ENCODE measurements at places on chromosomes 7 and 10.

DNA sequence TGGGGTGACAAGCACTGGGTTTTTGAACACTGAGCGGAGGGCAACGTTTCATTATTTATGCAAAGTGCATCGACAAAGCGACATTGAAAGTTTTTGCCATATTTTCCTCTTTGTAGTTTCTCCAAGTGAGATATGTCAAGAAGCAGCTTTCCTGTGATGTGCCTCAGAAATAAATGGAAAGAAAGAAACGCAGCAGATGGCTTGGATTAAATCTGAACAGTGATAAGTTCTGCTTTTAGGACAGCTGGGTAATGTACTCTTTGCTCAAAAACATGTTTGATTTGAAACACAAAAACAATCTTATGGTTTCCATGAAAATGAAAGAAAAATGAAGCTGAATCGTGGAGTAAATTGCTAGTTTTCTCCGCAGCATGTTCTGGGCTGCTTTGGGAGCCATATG is 166.3 kb downstream of the PTPRN2 start:
- DNase-seq, result no peak

- no peak for DNase-seq
Measured at GRCh38 chr10:81135851-81136250, 598.1 kb downstream of the SH2D4B start.

- no peak for DNase-seq
Measured at GRCh38 chr7:6286486-6286885, 14.1 kb upstream of the CYTH3 start.

DNA sequence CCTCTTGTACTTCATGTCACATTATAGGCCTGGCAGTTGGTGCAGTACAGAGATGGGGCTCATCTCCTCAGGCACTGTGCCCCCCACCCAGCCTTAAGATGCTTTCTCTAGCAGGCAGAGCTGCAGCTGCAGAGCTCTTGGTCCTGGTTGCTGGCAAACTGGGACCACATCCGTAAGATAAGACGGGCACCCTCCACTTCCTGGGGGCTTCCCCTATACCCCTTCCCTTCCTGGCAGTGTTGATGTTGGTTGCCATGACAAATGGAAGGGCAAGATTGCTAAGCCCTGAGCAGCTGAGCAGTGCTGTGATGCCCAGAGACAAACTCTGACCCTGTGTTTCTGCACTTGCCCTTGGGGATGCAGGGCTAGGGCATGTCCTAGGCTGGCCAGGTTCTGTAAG is 103.4 kb upstream of the ANLN start:
- no peak for DNase-seq

DNA sequence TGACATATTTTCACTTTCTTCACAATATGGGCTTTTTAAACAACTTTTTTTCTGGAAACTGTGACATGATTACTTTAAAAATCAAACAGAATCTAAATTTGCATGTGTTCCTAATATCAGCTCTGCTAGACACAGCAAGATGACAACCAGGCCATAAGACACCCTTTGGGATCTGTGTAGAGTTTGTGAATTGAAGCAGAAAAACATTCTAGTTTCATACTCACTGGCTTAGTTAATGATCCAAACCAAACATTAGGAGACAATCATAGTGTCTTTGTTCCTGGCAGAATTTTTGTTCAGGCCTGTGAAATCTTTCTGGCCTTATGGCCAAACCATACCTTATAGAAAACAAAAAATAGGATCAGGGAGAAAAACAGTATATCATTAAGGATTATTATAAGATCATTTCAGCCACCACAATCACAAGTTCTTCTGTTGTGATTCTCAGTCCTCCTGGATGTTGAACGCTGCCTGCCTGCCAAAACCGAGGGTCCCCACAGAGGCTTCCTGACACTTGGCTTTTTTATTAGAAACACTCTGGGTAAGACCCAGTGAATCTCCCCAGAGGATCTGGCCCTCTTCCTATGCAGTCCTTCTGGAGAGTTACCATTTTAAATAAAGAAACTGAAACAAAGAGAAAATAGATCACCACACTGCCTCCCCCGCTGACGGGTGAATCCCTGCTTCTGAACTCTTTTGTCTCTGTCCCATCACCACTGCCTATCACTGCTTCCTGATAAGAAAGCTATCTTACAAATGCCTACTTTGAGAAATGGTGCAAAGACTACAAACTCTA is 79.2 kb upstream of the PPP1R3C start:
- no peak for DNase-seq

- DNase-seq, result no peak
Measured at GRCh38 chr7:30232391-30232790, 52.0 kb upstream of the ZNRF2 start.

DNA sequence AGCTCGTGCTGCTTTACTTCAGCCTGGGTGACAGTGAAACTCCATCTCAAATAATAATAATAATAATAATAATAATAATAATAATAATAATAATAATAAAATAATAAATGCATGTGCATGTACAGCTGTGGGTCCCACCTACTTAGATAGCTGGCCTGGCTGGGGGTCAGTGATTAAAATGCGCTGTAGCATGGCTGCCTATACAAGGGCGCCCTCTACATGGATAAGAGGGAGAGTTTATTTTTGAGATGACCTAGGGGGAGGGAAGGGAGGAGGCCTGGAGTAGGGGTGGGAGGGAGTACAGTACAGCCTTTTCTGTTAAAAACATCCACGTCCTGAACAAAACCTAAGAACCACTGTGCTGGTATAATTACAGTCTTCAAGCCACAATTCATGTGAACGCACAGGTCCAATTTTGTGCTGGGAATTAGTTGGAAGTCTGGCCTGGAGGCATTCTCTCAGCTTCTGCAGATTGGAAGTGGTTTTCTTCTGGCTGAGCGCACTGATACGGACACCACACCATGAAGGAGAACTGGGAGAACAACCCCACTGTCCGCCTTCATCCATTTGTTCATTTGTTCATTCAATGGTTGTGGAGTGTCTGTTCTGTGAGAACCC is 146.5 kb downstream of the TMEM178B start:
- DNase-seq, result no peak

GRCh38 chr10:48232717-48233447 is 41.6 kb downstream of the FRMPD2 start:
- no peak for DNase-seq

- DNase-seq, result no peak
Measured at GRCh38 chr7:30453921-30454320, 24.7 kb downstream of the NOD1 start.

- no peak for DNase-seq
Measured at GRCh38 chr7:91945476-91945875, 4.8 kb downstream of the AKAP9 start.

- DNase-seq, result no peak
Measured at GRCh38 chr7:116071629-116072028, 41.1 kb upstream of the TFEC start.

DNA sequence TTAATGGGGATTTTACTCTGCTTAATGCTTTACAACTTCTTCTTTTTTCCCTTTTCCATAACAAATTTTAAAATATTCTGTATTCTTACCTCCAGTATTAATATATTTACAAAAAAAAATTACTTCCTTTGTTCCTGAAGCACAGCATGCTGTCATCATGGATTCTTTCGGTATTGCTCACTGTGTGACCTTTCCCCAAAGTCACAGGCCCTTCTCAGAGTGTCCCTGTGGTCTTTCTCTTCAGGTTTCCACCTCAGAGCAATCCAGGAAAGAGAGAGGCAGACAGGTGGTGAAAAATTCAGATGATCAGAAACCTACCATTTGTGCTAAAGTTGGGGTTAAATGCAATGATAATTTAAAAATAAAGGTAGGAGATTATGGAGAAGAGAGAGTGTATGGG is 13.0 kb downstream of the AOAH start:
- DNase-seq, result no peak

GRCh38 chr10:5155951-5156350 is 29.0 kb downstream of the AKR1C8 start:
- no peak for DNase-seq

GRCh38 chr10:124939290-124939689 is 2.6 kb upstream of the ZRANB1 start:
- no peak for DNase-seq

DNA sequence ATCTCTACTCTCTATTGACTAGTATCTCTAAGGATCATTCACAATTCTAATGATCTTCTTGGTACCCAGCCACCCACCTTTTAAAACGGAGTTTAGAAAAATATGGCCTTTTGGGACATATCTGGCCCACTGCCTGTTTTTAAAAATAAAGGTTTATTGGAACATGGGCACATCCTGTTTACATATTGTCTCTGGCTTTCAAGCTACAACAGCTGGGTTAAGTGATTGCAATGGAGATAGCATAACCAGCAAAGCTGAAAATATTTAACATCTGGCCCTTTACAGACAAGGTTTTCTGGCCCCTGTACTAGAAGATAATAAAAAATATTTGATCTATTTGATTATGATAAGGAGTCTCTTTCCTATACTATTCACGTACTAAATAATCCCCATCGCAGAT is 232.4 kb upstream of the RHOBTB1 start:
- DNase-seq, result no peak

DNA sequence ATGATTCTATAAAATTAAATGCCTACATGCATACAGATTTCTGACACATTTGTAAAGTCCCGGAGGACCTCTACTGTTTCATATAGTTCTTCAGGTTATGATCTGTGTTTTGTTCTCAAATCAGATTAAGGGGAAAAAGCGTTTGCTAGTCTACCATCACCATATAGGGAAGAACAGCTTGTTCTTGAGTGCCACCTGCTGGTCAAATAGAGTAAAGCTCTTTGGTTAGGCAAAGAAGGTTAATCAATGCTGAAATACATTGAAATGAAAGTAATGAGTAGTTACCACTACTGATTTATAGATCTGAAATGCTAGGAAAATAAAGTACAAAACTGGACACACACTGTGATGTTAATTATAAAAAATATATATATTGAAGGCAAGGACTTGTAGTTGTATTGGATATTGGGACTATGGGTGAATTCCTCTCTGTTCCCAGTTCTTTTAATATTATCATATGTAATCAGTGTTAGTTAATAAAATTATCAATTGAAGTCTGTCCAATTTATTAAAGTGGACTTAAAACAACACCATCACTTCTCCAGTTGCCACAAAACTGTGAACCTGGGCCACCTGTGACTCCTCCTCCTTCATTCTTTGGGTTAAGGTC is 72.6 kb upstream of the PDLIM1 start:
- DNase-seq, result peak; percentile 7

DNA sequence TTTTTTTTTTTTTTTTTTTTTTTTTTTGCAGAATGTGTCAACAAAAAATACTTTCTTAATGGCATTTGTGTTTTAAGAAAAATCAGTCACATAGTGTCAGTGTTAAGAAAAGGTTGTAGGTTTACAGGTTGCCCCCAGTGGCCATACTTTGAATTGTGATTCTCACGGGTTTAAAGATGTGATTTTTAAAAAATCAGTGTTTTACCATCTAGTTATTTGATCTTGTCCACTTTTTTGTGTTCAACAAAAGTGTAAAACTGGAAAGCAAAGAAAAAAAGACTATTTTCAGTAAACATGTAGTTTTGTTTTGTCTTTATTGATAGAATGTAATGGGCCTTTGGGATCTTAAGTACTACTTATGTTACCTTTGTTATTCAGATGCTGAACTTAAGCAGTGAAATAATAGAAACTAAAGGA is 25.7 kb downstream of the SUV39H2 start:
- no peak for DNase-seq

DNA sequence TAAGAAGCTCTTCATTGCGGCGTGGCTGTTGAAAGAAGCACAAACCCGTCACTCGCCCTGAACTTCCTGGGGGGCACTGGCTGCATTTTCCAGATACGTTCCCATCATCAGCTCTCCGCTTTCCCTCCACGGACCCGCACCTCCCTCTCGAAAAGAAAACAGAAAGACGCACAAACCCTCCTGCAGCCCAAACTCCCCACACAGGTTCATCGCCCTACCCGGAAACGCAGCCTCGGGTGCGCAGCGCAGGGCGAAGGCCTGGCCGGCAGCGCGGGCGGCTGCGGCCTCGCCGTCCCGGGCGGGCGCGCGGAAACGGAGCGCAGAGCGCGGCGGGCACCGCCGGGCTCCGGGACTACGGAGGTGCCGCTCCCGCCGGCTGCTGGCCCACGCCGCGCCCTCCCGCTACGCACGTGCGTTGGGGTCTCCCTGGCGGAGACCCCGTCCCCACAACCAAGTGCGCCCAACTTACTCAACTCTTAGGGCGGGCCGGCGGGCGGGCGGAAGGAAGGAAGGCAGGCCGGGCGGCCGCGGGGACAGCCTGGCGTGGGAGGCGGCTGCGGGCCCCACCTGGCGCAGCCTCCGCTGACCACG is 822 bp downstream of the ZNF800 start:
- peak; percentile 18 for DNase-seq

DNA sequence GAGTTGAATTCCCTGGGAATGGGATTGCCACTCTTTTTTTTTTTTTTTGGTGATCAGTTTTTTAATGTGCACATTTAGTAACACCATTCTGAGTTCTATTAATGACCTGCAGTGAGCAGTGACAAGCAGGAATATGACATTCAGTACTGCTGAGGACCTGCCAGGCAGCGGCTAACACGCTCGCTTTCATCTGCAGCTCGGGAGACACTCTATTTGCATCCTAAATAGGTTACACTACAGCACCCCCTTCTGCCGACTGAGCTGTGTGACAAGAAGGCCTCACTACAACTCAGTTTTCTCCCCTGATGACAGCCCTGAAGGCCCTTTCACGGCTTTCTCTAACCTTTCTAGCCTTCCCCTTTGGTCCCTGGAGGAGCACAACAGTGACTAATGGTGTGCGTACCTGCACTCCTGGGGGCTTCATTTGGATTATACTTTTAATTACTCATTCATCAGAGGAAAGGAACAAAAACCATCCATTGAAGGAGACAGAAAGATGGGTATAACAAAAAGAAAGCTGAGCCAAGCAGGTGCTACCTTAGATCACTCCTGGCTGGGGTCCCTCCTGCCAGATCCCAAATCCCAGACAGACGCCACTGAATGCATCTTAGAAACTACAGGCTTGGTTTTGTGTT is 872.4 kb downstream of the LRMDA start:
- DNase-seq, result no peak

- no peak for DNase-seq
Measured at GRCh38 chr10:86293396-86293791, 73.2 kb downstream of the GRID1 start.

- DNase-seq, result no peak
Measured at GRCh38 chr10:128277267-128277840, 151.1 kb upstream of the MKI67 start.

- no peak for DNase-seq
Measured at GRCh38 chr10:133365461-133366129, 7.6 kb downstream of the ECHS1 start.

GRCh38 chr10:130138479-130138866 is 2.3 kb downstream of the GLRX3 start:
- DNase-seq, result no peak

- no peak for DNase-seq
Measured at GRCh38 chr7:112157072-112157471, 49.1 kb downstream of the DOCK4 start.

- no peak for DNase-seq
Measured at GRCh38 chr7:132419542-132419941, 156.7 kb downstream of the PLXNA4 start.

GRCh38 chr10:132064082-132064755 is 1.5 kb upstream of the JAKMIP3 start:
- no peak for DNase-seq

- DNase-seq, result no peak
Measured at GRCh38 chr7:69018200-69018599, 580.1 kb upstream of the AUTS2 start.
